ENCODE measurements at places on chromosomes 3 and 15.

DNA sequence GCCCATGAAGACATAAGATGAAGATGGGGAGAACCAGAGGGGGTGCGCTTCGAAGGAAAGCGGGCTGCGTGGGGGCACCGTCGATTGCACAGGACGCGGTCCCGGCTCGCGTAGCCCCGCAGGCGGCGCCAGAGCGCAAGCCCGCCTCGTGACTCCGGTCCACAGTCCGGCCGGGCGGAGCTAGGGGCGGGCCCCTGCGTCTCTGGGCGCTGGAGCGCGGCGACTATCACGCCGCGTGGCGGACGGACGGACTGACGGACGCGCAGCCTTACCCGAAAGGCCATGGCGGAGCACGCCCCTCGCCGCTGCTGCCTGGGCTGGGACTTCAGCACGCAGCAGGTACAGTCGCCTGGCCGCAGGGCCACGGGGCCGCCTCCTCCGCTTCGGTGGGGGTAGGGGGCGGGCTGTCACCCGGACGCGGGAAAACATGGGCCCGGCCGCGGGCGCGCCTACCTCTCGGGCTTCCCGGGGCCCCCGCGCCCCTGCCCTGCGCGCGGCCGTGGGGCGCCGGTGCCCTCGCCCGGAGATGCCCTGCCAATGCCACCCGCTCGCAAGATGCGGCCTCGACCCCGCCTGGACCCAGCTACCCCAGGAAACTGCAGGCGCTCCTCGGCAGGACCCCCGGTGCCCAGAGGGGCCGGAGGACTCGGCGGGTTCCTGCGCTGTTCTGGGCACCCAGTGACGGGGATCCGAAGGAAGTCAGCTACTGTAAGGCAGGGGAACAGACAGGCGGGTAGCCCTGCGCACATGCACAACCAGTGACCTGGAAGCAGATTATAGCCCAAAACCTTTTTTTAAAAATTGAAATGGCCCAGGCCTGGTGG is at the start of gene XYLB:
Gene XYLB, plus strand, starts transcription at position 199 of the 824 bp plus-strand sequence. Its CDS starts 84 bp downstream, at position 283.
- DNase-seq = peak; percentile 54

DNA sequence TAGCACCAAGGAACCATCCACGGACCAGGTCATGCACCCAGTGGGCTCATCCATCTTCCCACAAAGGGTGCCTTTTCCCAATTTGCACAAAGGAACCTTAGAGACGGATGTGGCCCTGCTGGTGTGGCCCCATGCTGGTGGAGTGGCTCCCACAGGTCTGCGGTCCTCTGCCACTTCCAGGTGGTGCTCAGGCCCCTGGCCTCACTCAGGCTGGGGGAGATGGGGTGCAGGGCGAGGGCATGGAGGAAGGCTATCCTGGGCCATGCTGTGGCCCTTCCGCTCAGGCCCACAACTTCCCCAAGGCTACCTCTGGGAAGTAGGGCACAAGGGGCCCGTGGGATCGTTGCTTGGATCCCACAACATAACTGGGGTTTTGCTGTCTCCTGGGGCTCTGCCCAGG is 5.2 kb upstream of the SYNM start:
- DNase-seq = no peak

GRCh38 chr3:52715714-52716305 is 9.9 kb downstream of the SPCS1 start:
- no peak for DNase-seq

- no peak for DNase-seq
Measured at GRCh38 chr3:129665024-129665768, 58.7 kb upstream of the PLXND1 start.

- DNase-seq = no peak
Measured at GRCh38 chr3:32224016-32224516, 14.4 kb upstream of the CMTM8 start.

- no peak for DNase-seq
Measured at GRCh38 chr15:94081829-94082228, 149.5 kb upstream of the MCTP2 start.

- DNase-seq = no peak
Measured at GRCh38 chr15:57227899-57228298, 148.4 kb upstream of the CGNL1 start.

GRCh38 chr3:158434412-158435038 is 136.5 kb upstream of the MLF1 start:
- DNase-seq = no peak
